Lower lobe of right lung (tissue), 2 donors: ENCODE measurements at places on chromosomes 2 and 18. TPM values are rescaled to one million over a fixed set of nuclear protein-coding genes. Genes with fewer than 3 reads are reported as not detected.

The PTPRN gene
- total RNA-seq, result not detected

The NOSTRIN gene
- 45.2 TPM for total RNA-seq

GRCh38 chr2:37105150-37105549 lies 20.8 kb downstream of the GPATCH11 start:
- H3K4me1 ChIP-seq, result no peaks in the 10 kb centered on the region
- no peak overlapping the region for H3K27ac ChIP-seq
- DNase-seq, result no peak
- H3K27me3 ChIP-seq, result no peaks in the 10 kb centered on the region

The IL36B gene
- total RNA-seq, result not detected

- H3K4me3 ChIP-seq, result no peak overlapping the region
- no peak for DNase-seq
- H3K36me3 ChIP-seq, result no peaks in the 10 kb centered on the region
- H3K4me1 ChIP-seq, result no peaks in the 10 kb centered on the region
Measured at GRCh38 chr2:206378835-206379234, 64.5 kb upstream of the ADAM23 start.

GRCh38 chr18:74733598-74733997 lies 135.9 kb downstream of the ZNF407 start:
- no peak overlapping the region for H3K27ac ChIP-seq
- no peaks in the 10 kb centered on the region for H3K27me3 ChIP-seq
- DNase-seq, result no peak
- H3K36me3 ChIP-seq, result no peaks in the 10 kb centered on the region

- no peak overlapping the region for H3K27ac ChIP-seq
- no peak overlapping the region for H3K4me3 ChIP-seq
- H3K4me1 ChIP-seq, result no peaks in the 10 kb centered on the region
Measured at GRCh38 chr18:50030146-50030545, 164.8 kb downstream of the MYO5B start.
